ENCODE measurements at places on chromosomes 4 and X.

- no peak for DNase-seq
Observed at GRCh38 chr4:138678985-138679746, 336.4 kb upstream of the NOCT start.

DNA sequence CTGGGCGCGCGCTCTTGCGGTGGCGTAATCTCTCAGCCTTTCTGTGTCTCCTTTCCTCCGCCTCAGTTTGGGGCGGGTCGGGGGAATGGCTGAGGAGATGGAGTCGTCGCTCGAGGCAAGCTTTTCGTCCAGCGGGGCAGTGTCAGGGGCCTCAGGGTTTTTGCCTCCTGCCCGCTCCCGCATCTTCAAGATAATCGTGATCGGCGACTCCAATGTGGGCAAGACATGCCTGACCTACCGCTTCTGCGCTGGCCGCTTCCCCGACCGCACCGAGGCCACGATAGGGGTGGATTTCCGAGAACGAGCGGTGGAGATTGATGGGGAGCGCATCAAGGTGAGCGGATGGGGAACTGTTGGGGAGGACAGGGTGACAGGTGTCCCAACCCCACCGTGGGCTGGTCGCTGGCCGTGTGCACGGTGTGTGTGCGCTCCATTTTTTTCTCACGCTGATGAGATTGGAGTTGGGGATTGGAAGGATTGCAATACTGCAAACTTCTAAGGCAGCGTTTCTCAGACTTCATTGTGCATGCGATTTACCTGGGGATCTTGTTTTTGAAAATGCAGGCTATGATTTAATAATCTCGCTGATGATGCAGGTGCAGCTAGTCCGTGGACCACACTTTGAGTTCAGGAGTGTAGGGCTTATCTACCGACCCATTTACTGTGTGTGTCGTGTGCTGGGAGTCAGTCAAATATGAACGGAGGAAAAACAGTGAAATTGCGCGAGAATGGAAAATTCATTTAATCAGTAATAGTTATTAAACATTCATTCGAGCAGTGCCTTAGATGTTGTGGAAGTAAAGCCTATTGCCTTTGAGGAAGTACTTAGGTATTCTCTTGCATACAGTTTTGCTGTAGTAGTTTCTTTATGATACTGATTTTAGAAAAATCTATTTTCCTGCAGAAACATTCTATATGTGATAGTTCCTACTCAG, at the start of gene RAB33B:
Gene RAB33B (plus strand): TSS at position 11 of the 935 bp plus-strand sequence. CDS start 75 bp downstream, at position 86.
- no peak for DNase-seq

DNA sequence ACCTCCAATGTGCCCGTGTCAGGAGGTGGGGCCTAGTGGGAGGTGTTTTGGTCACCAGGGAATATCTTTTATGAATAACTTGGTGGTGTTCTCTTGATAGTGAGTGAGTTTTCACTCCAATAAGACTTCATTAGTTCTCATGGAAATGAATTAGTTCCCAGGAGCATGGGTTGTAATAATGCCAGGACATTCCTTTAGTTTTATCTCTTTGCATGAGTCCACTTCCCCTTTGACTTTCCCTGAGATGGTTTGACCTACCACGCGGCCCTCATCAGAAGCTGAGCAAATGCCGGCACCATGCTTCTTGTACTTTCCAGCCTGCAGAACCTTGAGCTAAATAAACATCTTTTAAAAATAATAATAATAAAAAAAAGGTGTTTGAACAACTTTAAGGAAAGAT, 112.9 kb upstream of the ACSL4 start:
- DNase-seq = no peak

DNA sequence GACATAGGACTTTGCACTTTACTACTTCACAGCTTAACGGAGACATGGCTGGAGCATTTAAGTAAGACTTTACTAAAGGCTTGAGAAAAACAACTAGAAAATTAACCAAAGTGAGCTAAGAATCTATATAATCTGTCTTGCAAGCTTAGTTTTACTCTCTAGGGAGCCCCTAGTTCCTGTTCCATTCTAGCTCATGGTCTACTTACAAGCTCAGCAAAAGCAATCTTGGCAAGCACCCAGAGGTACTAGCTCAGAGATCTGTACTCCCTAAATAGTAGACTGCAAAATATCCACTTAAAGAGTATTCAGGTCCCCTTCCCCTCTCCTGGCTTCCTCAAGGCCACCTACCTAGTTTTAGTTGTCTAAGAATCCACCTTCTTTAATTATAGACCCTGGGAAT, 469.0 kb downstream of the IDS start:
- DNase-seq = no peak

- DNase-seq = no peak
Observed at GRCh38 chrX:117977526-117977925, 139.1 kb downstream of the KLHL13 start.

Measured in DMS 273 treated with DMSO at 0.1 percent for 48 hours (cell line).